ENCODE measurements at places on chromosomes 12 and 14. TPM values are rescaled to one million over a fixed set of nuclear protein-coding genes. Genes with fewer than 3 reads are reported as not detected.

KDM2B gene
- total RNA-seq = 43.6 TPM

DNA sequence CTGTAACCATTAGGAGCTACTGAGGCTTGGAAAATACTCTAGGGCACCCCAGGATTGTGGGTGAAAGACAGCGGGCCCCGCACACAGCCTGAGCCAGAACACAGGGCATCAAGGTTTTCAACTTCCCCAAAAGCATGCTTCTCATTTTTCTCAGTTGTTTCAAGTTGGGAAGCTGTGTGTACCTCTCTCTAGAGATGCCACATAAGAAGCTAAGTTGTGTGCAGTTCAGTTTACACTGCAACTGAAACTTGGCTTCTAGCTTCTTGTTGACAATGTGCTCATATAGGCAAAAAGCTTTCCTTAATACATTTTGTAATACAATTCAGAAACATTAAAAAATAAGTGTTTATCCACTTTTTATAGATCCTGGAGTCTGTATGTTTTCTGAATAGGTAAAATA is 88.1 kb upstream of the PTPRR start:
- H3K27ac ChIP-seq = no peak overlapping the region
- H3K4me3 ChIP-seq = no peak overlapping the region
- no peaks in the 10 kb centered on the region for H3K27me3 ChIP-seq
- DNase-seq = no peak
- 0 out of 2 replicates have a peak, but pooled peaks cover 2% of the 10 kb centered on the region for H3K4me1 ChIP-seq

GRCh38 chr14:41295734-41296133 is 310.9 kb upstream of the LRFN5 start:
- H3K27me3 ChIP-seq = no peaks in the 10 kb centered on the region
- H3K36me3 ChIP-seq = no peaks in the 10 kb centered on the region
- no peak for DNase-seq
- no peak overlapping the region for H3K4me3 ChIP-seq

- no peaks in the 10 kb centered on the region for H3K4me1 ChIP-seq
- DNase-seq = no peak
- no peak overlapping the region for H3K27ac ChIP-seq
- no peaks in the 10 kb centered on the region for H3K27me3 ChIP-seq
- no peak overlapping the region for H3K4me3 ChIP-seq
These were observed 297.5 kb downstream of the NAV3 start for GRCh38 chr12:78128211-78128610.

ADCY6 gene
- total RNA-seq = 48.3 TPM

CLEC1B gene
- total RNA-seq = not detected

DNA sequence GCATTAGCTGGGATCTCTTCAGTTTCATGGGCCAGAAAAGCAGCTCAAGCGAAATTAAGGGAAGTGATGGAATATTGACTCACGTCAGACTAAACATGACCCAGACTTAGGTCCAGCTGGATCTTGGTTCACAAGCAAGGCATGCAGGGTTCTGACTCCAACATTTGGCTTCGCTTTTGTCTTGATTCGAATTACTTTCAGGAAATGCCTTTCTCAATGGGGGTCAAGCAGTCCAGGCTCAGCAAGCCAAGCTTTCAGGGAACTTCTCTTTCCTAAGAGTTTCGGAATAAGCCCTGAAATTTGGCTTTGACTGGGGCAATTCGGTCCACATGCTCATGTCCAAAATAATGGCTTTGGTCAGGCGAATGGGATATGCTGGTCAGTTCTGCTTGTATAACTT is 678.7 kb upstream of the TMEM132C start:
- no peak for DNase-seq
- H3K27me3 ChIP-seq = peaks cover 47% of the 10 kb centered on the region
- no peaks in the 10 kb centered on the region for H3K4me1 ChIP-seq
- H3K27ac ChIP-seq = no peak overlapping the region
- no peak overlapping the region for H3K4me3 ChIP-seq
- no peaks in the 10 kb centered on the region for H3K36me3 ChIP-seq

GRCh38 chr12:121576851-121577391 is 3.9 kb downstream of the KDM2B start:
- H3K4me1 ChIP-seq = peaks cover 35% of the 10 kb centered on the region
- no peaks in the 10 kb centered on the region for H3K27me3 ChIP-seq
- peak overlapping the region; percentile 88 for H3K27ac ChIP-seq
- no peaks in the 10 kb centered on the region for H3K36me3 ChIP-seq

DNA sequence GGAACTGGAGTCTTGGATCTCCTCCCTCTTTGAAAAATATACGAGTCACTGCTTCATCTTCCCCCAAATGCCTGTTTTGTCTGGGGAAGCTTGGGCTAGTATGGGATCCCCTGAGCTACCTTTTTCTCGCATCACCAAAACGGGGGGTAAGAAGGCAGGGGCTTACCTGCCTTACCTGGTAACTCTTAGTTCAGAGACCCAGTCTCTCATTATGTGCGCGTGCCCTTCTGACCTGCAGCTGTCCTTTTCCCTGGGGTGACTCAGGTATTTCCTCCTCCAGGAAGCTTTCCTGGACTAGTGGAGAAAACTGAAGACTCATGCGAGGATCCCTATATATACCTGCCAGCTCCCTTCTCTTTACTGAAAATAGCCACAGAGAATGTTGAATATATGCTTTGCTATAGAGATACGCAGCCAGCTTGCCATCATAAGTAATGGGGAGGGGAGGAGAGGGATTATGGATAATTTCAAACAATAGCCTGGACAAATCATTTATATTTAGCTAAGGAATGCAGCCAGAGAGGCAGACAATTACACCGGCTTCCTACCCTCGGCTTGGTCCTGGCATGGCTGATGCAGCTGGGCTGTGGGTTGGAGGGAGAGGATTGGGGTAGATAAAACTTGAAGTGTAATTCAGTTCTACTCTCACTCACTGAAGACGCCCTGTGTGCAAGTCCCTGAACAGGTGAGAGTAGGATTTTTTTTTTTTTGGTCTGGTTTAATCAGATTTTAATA is 1.1 kb downstream of the TSPAN9 start:
- H3K27ac ChIP-seq = no peak overlapping the region
- DNase-seq = peak; percentile 9
- H3K27me3 ChIP-seq = no peaks in the 10 kb centered on the region
- no peaks in the 10 kb centered on the region for H3K36me3 ChIP-seq

LTA4H gene
- total RNA-seq = 115 TPM

CCDC175 gene
- total RNA-seq = not detected

KLRK1 gene
- not detected for total RNA-seq

DNA sequence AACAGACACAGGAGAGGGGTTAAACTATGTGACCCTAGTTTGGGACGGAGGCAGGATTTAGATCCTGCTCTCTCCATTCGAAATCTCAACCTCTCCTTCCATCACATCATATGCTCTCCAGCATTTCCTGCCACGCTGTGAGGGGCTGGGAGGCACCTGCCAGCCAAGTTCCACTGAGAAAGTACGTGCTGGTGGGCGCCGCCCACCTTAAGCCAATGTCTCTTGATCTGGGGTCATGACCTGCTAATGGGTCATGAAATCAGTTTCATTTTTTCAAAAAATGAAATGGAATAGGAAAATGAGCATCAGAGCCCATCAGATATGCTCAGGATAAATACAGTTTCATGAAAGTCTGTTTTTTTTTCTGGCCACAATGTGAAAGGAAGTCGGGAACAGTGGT is 7.2 kb downstream of the MCRS1 start:
- no peak overlapping the region for H3K4me3 ChIP-seq
- H3K4me1 ChIP-seq = no peaks in the 10 kb centered on the region
- H3K27ac ChIP-seq = no peak overlapping the region
- H3K27me3 ChIP-seq = no peaks in the 10 kb centered on the region
- no peak for DNase-seq
- peaks cover 30% of the 10 kb centered on the region for H3K36me3 ChIP-seq

PRORP gene
- total RNA-seq = 24.7 TPM

CSRP2 gene
- 4.5 TPM for total RNA-seq

BIN2 gene
- not detected for total RNA-seq

DNA sequence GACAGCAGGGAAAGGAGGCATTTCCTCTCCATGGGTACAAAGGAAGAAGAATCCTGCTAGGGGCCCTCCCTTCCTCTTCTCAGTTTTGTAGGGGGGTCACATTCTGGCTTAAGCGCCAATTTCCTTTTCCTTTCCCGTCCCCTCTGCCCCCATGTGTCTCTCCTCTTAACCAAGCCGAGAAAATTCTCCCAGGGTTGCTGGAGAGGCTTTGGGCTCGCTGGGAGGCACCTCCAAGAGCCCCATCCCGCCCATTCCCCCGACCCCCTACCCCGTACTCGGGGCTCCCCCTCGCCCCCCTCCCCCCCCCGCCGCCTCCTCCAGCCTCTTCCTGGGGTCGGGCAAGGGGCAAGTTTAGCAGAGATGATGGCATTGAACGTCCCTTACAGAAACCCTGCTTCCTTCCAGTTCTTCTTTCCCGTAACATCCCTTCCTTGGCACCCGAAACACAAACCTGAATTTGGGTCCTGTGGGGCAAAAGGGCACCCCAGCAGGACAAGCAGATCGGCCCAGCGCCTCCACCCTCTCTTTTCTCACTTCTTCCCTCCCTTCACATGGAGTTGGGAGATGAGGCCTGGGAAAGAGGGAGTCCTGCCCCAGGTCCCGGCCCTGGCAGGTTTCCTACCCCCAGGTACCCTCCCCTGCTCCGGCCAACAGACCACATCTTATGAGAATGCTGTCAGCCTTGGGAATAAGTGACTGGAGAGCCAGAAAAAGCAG is 13.7 kb downstream of the PLEKHG6 start:
- H3K4me1 ChIP-seq = peaks cover 39% of the 10 kb centered on the region
- H3K27ac ChIP-seq = peak overlapping the region; percentile 60
- no peak overlapping the region for H3K4me3 ChIP-seq
- H3K36me3 ChIP-seq = peaks cover 20% of the 10 kb centered on the region
- no peaks in the 10 kb centered on the region for H3K27me3 ChIP-seq

GRCh38 chr12:121038861-121039668 is at the start of gene OASL:
TSS of gene OASL (minus strand) at chr12:121039246. CDS start at chr12:121038971, 275 bp downstream.
- no peaks in the 10 kb centered on the region for H3K27me3 ChIP-seq
- H3K4me1 ChIP-seq = peaks cover 24% of the 10 kb centered on the region
- peak within 1 kb of the TSS; percentile 47 for H3K4me3 ChIP-seq
- no peaks in the 10 kb centered on the region for H3K36me3 ChIP-seq

- no peaks in the 10 kb centered on the region for H3K27me3 ChIP-seq
- H3K4me1 ChIP-seq = peaks cover 53% of the 10 kb centered on the region
- H3K27ac ChIP-seq = peak overlapping the region; percentile 58
- H3K36me3 ChIP-seq = no peaks in the 10 kb centered on the region
- peak; percentile 80 for DNase-seq
These were observed 58.3 kb upstream of the HECTD1 start for GRCh38 chr14:31265701-31266398.

DNA sequence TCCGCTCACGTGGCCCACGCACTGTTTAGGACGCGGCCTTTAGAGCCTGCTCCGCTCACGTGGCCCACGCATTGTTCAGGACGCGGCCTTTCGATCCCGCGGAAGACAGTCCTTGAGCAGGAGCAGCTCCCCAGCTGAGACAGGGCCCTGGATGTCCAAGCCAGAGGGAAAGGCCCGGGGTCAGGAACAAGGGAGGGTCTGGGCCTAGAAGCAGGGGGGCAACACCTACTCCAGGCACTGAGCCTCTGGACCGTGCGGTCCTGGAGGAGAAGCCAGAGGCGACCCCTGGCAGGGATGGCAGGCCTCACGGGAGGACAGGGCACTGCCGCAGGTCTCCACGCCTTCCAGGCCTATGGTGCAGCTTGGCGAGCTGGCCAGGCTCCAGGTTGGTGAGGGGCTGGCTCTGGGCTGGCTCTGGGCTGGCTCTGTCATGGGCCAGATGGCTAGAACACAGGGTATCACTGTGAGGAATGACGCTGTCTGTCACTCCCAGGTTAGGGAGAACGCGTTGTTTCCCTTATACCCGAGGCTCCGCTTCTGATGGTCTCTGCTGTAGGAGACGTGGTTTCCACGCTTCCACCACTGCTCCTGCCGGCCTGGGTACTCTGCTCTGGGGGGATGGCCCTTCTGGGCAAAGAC is 341.7 kb downstream of the TMEM121 start:
- H3K4me3 ChIP-seq = no peak overlapping the region
- peaks cover 54% of the 10 kb centered on the region for H3K27me3 ChIP-seq
- DNase-seq = no peak

INHBE gene
- total RNA-seq = 0.73 TPM

DNA sequence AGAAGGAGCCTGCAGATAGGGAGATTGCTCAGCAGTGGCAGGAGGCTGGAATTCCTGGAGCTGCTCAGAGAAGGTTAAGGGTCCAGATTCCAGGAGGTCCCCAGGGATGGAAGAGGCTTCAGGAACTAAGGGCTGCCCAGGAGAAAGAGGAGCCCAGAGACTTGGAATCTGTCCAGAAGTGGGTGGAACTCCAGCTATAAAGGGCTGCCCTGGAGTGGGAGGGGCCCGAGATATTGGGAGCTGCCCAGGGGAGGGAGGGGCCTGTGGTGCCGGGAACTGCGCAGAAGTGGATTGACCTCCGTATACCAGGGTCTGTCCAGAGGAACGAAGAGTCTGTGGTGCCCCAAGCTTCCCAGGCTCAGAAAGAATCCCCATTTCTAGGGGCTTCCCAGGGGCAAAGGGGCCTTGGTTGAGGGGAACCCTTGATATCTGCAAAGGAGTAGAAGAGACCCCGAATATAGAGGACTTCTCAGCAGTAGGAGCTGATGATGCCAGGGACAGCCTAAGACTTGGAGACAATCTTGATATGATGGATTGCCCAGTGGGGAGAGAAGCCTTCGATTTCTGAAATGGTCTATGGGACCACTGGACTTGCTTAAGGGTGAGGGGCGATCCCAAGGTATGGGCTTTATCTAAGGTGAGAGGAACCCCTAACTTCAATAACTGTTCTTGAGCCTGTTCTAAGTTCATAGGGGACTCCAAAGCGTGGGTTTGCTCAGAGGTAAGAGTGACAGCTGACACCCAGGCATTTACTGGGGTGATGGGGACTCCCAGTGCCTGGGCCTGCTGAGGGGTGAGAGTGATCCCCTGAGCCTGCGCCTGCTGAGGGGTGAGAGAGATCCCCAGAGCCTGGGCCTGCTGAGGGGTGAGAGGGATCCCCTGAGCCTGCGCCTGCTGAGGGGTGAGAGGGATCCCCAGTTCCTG is 45.0 kb downstream of the FAM186A start:
- H3K36me3 ChIP-seq = no peaks in the 10 kb centered on the region
- no peaks in the 10 kb centered on the region for H3K27me3 ChIP-seq
- H3K4me1 ChIP-seq = no peaks in the 10 kb centered on the region

DNA sequence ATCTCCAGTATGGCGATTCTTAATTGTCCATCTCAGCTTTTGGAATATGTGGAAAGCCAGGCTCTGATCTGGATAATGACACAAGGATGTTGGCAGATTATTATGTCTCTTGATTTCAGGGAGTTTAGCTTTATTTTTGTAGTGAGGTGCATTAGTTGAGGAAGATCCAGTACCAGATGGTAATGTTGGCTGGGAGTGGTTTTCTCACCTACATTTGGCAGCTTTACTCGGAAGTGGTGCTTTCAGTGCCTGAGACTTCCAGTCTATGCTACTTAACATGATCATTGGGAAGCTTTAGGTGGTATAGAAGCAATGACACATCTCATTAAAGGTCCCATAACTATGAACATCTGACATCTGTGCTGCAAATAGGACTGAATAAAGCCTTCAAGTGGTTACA is 7.5 kb downstream of the SLC15A5 start:
- H3K4me1 ChIP-seq = no peaks in the 10 kb centered on the region
- no peaks in the 10 kb centered on the region for H3K27me3 ChIP-seq
- DNase-seq = no peak
- no peak overlapping the region for H3K4me3 ChIP-seq
- H3K27ac ChIP-seq = no peak overlapping the region

GEMIN2 gene
- 13.4 TPM for total RNA-seq

GRCh38 chr12:31536672-31537071 is 54.3 kb downstream of the DENND5B start:
- DNase-seq = no peak
- no peaks in the 10 kb centered on the region for H3K27me3 ChIP-seq
- no peak overlapping the region for H3K27ac ChIP-seq
- no peak overlapping the region for H3K4me3 ChIP-seq
- H3K4me1 ChIP-seq = no peaks in the 10 kb centered on the region
- H3K36me3 ChIP-seq = no peaks in the 10 kb centered on the region

- no peaks in the 10 kb centered on the region for H3K27me3 ChIP-seq
- peak; percentile 40 for DNase-seq
- peak overlapping the region; percentile 83 for H3K4me3 ChIP-seq
- 0 out of 2 replicates have a peak, but pooled peaks cover 6% of the 10 kb centered on the region for H3K36me3 ChIP-seq
- peaks cover 20% of the 10 kb centered on the region for H3K4me1 ChIP-seq
These were observed 691 bp downstream of the ZFYVE26 start for GRCh38 chr14:67815573-67816225.

All from PC-9 (cell line).